ENCODE measurements at places on chromosomes 2 and 18. TPM values are rescaled to one million over a fixed set of nuclear protein-coding genes. Genes with fewer than 3 reads are reported as not detected.

DNA sequence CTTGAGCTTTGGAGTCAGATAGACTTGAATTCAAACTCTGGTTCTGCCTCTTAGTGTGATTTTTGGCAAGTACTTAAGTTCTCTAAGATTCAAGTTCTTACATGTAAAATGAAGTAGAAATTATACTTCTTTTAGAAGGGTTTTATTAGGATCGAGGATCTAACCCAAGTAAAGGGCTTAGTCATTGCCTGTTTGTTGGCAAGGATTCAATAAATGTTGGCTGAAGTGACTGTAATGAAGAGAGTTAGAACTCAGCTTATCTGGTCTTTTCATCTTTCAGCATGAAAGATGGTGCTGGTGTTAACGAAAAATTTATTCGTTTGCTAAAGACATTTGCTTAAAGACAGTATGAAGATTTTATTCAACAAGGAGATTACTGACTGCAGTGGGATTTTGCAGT is 315.9 kb upstream of the THUMPD2 start:
- DNase-seq = no peak

GRCh38 chr2:96954011-96954846 is 32.2 kb downstream of the FAM178B start:
- no peak for DNase-seq

MXD1 gene
- total RNA-seq = 39.1 TPM

GRCh38 chr2:193072647-193073046 is 877.9 kb upstream of the TMEFF2 start:
- no peak for DNase-seq

DNA sequence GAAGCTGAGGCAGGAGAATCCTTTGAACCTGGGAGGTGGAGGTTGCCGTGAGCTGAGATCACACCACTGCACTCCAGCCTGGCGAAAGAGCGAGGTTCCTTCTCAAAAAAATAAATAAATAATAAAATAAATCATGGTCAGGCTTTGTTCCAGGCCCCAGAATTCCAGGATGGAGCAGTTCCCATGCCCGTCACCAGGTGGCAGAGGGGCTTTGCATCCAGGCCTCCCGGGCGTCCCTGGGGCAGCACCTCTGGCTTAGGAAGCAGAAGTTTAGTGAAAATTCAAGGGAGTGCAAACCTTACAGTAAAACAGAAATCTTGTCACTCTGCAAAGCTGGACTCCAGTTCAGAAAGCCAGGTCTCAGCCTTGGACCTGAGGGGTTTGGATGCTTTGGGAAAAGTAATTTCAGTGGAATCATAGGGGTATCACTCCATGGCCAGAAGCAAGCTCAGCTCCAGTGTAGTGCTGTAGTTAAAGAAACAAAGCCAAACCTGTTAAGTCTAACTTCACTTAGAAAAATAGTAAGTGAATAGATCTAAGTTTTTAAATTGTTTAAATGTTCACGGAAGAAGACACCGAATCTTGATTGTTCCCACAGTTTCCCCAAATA is 512.7 kb downstream of the CMPK2 start:
- DNase-seq = no peak

GRCh38 chr2:207202645-207203044 is 36.9 kb upstream of the KLF7 start:
- no peak for DNase-seq

GRCh38 chr2:37588316-37588777 is 83.1 kb downstream of the CDC42EP3 start:
- DNase-seq = no peak

HOXD4 gene
- total RNA-seq = not detected

- DNase-seq = no peak
Observed at GRCh38 chr2:20355131-20355530, 4.5 kb upstream of the PUM2 start.

- DNase-seq = no peak
Observed at GRCh38 chr2:64534363-64534762, 10.2 kb downstream of the AFTPH start.

SLC39A6 gene
- total RNA-seq = 12.3 TPM

DNA sequence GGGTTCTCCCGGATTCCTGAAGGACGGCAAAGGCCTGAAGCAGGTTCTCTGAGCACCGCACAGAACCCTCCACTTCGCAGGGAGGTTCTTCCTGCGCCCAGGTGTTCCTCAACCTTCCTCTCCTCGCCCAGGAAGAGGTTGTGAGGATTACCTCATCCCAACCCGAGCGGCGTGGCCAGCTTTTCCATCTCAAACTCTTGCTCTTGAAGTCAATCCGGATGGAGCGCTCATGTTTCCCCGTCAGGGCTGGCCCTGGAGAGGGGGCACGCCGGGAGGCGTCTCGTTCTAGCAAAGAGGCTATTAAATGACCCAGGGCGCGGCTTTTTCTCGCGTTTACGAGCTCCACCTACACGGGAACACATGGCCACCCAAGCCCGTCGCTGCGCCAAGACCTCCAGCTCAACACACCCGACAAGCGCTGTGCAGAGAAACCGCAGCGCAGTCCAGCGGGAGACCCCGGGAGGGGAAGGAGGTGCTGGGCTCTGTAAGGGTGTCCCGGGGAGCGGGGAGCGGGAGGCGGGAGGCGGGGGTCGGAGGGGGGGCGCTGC is 540 bp upstream of the RAB10 start:
- no peak for DNase-seq

AGXT gene
- not detected for total RNA-seq

DNA sequence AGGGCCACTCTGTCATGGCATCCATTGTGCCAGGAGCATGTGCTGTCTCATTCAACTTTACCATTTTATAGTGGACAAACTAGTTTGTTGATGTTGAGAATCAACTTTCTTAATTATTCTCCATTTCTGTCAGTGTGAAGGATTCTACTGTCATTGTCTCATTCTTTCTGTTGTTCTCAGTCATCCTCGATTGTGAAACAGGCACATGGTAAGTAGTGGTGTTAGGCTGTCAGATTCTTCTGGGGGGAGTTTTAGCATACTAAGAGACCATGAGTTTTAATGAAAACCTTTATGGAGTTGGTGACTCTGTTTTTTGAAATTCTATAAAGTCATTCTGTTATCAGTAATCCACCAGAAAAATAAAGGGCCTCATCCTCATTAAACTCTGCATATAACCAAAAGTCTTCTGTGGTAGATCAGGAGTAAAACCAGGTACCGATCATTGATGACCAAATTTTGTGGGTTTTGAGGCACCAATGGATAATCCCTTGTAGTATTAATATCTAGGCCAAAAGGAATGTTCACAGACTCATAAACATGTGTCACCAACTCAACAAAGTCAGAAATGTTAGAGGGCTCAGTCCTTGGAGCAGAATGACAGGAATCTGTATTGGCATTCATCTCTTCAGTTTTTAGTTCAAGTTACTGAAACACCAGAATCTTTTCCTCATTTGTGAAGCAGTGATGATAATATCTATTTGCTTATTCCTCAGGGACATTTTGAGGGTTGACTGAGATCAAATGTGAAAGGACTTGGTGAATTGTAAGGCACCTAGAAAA is 73.2 kb downstream of the CERS6 start:
- DNase-seq = no peak

CYP20A1 gene
- 24.6 TPM for total RNA-seq

DNA sequence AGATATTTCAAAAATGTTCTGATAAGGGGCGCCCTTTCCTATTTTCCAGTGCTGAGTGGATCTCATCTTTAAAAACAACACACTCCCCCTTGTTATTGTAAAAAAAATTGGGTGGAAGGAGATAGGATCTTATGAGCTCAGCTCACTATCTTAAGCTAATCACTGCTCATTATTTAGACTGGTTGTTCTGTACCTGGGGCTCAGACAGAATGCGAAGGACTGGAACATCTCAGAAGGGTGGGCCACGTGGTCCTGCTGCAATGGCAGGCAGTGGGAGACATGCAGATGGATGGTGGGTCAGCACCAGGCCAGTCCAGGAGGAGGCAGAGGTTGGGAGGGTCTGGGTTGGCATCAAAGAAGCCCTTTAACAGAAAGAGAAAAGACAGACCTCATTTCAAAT is 48.3 kb upstream of the GPR155 start:
- no peak for DNase-seq

GRCh38 chr2:232242316-232242715 is 136.2 kb upstream of the ALPP start:
- no peak for DNase-seq

GRCh38 chr2:234579231-234579962 is 82.5 kb upstream of the ARL4C start:
- DNase-seq = no peak

DNA sequence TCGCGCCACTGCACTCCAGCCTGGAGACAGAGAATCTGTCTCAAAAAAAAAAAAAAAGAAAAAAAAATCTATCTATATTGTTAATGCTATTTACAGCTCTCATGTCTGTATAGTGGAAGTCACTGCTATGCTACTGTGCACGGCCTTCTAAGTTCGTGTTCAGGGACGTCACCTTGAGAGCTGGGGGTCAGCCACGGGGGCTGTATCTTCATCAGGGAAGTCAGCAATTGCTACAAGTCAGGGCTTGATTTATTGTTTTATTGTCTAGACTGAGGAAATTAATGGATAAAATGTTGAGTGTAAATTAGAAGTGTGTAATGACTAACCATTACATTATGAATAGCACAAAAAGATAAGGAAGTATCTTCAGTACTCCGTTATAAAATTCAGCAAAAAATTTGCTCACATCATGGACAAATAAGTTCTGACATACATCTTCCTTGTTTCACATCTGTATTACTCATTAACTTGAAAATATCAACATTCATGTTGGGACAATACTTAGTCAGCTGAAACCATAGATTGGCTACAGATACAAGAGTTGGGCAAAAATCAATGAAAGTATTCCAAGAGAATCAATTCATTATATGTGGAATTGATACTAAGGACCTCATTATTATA is 136.6 kb upstream of the SEC11C start:
- DNase-seq = no peak

DNA sequence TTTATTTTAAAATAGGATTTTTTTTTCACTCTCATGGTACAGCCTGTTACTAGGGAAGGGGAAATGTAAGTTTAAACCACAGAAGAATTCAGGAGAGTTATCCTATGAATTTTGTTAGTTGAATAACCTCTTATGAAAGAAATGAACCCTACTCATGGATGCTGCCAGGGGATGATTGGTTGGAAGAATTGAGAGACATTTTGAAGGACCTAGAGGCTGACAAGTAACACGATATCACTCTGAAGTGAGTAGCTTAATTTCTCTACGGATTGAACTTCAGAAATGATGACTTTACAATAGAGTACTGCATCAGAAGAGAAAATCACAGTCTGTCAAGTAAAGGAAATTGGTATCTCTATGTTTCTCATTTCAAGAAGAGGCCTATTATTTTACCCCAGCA is 1346.2 kb downstream of the SUCLG1 start:
- DNase-seq = no peak

ZNF397 gene
- total RNA-seq = 6.7 TPM

MC5R gene
- total RNA-seq = not detected

KLHL30 gene
- not detected for total RNA-seq

DNA sequence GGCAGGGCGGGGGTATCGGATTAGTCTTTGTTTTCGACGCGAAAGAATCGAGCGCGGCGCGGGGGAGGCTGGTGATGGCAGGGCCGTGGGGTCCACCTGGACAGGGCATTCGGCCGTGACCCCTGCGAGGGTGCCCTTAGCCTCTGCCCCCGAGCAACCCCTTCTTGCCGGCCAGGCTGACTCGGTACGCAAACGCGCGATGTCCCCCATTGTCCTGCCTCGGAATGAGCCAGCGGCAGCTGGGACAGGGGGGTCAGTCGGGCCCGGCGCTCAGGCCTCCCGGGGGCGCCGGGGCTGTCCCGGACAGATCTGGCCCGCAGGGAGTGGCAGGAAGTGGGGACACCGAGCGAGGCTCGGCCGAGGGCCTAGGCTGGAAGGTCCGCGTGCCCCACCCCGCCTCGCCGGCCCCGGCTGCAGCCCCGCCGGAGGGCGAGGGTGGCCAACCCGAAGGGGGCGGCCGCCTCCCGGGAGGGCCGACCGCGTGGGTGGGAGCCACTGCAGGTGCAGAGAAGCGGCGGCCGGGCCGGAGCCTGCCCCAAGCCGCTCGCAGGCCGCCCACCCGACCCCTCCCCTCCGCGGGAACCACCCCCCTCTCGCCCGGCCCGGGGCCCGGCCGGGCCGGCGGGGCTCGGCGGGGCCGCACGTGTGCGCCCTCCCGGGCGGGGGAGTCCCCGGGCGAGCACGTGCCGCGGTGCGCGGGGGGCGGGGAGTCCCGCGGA is at the start of gene TET3:
TET3 (plus strand) TSS at position 708 of the 719 bp plus-strand sequence. CDS start 1,494 bp downstream, outside the sequence.
- DNase-seq = peak; percentile 64

LAMA1 gene
- not detected for total RNA-seq

DNA sequence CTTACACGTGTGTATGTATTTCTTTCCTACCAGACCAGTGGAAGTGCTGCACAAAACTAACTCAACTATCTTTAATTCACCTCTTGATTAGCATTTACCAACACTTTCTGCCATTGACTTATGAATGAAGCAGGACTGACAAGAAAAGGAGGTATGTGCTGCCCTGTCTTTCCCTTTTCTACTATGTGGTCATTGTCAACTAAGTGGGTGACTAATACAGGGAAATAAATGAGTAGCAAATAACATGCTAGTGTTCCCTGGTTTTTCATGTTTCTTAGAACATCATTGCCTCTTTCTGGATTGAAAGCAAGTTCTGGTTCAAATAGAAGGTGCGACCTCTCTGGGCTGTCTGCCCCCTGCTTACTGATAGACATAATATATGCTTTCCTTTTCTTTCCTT is 58.0 kb downstream of the LINC00305 start:
- DNase-seq = no peak

GRCh38 chr2:214710729-214711128 is 98.8 kb downstream of the BARD1 start:
- no peak for DNase-seq

DNA sequence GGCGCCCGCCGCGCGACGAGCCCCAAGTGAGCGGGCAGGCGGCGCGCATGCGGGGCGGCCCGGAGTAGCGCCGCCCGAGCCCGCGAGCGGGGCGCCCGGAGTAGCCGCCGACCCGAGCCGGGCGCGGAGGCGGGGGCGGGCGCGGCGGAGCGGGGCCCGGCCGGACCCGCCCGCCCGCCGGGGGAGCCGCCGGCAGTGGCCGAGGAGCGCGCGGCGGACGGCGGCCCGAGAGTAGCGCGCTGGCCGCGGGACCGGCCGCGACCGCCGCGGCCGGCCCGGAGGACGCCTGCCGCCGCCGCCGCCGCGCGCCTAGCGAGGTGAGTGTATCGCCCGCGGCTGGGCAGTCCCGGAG is at the start of gene GALNT1:
GALNT1 (plus strand) TSS at position 195 of the 352 bp plus-strand sequence. CDS start 72,923 bp downstream, outside the sequence.
- no peak for DNase-seq

GPR39 gene
- total RNA-seq = not detected

GRCh38 chr2:118459426-118459825 is 371.2 kb downstream of the INSIG2 start:
- no peak for DNase-seq

DNA sequence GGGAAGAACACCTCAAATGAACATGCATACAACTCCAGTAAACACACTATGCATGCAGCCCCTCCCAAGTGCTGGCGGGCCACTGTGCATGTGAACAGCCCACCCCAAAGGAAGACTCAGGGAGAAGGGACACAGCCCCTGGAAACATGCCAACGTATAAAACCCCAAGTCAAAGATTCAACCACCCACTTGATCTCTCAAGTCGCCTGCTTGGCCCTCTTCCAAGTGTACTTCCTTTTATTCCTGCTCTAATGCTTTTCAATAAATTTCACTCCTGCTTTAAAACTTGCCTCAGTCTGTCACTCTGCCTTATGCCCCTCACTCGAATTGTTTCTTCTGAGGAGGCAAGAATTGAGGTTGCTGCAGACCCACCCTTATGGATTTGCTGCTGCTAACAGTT is 139.1 kb downstream of the C1D start:
- no peak for DNase-seq
